ENCODE measurements at places on chromosomes 4 and X.

- DNase-seq, result no peak
Measured at GRCh38 chr4:145069361-145069760, 28.6 kb downstream of the ANAPC10 start.

- DNase-seq, result no peak
Measured at GRCh38 chr4:138090918-138091676, 151.1 kb downstream of the SLC7A11 start.

DNA sequence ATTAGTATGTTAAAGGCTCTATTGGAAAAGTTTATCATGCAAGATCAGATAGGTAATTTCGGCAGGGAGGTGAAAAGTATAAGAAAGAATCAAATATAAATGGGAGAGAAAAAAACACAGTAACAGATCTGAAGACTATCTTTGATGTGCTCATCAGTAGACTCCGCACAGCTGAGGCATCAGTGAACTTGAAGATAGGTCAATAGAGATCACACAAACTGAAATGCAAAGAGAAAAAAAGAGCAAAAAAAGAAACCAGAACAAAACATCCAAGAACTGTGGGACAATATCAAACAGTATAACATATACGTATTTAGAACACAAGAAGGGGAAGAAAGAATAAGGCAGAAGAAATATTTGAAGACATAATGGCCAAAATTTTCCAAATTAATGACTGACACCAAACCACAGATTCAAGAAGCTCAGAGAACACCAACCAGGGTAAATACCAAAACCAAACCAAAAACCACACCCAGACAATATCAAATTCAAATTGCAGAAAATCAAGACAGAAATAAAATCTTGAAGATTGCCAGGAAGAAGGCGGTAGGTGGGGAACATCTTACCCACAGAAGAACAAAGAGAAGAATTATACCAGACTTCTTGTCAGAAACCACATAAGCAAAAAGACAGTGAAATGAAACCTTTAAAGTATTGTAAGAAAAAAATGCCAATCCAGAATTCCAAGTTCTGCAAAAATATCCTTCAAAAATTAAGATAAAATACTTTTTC is 29.1 kb downstream of the PFKFB1 start:
- DNase-seq, result no peak

GRCh38 chrX:75086731-75087195 is 69.3 kb downstream of the ABCB7 start:
- DNase-seq, result no peak

- DNase-seq, result no peak
Measured at GRCh38 chrX:47278691-47279090, 45.9 kb downstream of the USP11 start.

DNA sequence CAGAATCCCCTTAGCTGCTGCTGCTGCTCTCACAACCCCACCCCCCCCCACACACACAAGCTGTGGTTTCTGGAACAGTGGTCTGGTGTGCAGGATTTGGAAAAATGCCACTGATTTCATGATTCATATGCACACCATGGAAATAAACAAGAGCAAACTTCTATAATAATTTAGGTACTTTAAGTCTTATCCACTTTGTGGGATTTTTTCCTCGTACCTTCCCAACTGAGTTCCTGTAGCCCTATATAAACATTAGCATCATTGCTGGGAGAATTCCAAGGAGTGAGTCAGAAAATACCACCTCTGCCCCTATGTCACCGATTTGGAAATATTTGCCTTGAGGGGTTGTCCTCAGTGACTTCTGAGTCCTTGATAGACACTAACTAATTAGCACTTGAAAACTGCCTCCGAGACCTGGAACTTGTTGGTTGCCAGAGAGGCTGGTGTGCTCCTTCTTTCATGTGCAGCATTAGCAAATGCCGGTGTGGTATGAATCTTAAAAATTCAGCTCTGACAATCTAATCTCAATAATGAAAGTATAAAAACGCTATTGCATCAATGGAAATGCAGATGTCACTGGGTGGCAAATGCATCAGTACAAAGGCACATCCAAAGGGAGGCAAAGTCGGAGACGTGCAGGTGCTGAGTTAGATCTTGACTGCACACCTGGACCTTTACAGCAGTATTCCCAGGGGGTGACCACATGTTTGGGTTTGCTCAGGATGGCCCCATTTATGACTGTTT is 61.8 kb downstream of the CPE start:
- no peak for DNase-seq

DNA sequence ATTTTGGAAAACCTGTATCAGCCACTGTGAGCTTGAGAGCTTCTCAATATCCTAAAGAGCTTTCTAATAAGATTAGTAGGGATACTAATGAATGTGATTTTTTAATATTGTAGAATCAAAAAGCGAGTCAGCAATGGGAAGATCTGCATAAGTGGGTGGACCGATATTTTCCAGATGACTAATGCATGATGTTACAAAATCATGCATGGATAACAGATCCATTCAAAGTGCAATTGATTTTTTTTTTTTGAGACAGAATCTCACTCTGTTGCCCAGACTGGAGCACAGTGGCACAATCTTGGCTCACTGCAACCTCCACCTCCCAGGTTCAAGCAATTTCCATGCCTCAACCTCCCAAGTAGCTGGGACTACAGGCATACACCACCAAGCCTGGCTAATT is 7.3 kb upstream of the CLDN2 start:
- no peak for DNase-seq

DNA sequence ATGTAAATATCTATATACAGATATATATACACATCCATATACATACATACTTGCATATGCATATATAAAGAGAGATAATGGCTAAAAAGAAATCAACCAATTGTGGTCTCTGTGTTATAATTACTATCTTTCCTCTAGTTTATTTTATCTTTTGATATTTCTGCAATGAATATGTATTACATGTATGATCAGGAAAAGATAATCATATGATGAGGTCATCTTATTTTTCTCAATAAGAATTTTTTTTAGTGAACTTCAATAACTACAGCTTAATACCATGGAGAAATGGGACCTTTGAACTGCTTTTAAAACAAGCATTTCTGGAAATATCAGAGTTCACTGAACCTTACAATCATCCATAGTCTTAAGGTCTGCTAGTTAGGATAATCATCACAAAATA is 158.0 kb downstream of the HNRNPD start:
- DNase-seq, result no peak

- DNase-seq, result no peak
Measured at GRCh38 chr4:57154191-57154590, 44.0 kb upstream of the IGFBP7 start.

GRCh38 chr4:11252149-11252548 is 176.5 kb downstream of the HS3ST1 start:
- DNase-seq, result no peak

GRCh38 chr4:30768277-30768676 is 48.1 kb downstream of the PCDH7 start:
- no peak for DNase-seq

GRCh38 chr4:18882468-18882867 is 860.9 kb upstream of the LCORL start:
- DNase-seq, result no peak

DNA sequence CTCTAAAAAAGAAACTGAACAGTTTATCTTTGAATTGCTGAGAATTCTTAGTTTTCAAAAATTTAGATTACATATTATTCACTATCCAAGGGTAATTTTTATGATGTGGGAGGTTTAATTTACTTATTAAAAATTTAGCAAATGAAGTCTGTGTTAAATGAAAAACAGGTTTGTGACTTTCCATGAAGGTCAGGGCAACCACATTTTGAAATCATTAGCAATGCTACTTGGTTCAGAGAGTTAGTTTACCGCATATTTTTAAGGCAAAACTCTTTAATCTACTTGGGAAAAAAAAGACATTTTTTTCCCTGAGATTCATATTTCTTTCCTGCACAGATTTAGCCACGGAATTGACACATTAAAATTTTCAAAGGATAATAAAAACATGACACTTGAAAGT is 37.3 kb upstream of the PRSS12 start:
- DNase-seq, result no peak

GRCh38 chrX:1412551-1413161 is 20.7 kb upstream of the SLC25A6 start:
- DNase-seq, result no peak

DNA sequence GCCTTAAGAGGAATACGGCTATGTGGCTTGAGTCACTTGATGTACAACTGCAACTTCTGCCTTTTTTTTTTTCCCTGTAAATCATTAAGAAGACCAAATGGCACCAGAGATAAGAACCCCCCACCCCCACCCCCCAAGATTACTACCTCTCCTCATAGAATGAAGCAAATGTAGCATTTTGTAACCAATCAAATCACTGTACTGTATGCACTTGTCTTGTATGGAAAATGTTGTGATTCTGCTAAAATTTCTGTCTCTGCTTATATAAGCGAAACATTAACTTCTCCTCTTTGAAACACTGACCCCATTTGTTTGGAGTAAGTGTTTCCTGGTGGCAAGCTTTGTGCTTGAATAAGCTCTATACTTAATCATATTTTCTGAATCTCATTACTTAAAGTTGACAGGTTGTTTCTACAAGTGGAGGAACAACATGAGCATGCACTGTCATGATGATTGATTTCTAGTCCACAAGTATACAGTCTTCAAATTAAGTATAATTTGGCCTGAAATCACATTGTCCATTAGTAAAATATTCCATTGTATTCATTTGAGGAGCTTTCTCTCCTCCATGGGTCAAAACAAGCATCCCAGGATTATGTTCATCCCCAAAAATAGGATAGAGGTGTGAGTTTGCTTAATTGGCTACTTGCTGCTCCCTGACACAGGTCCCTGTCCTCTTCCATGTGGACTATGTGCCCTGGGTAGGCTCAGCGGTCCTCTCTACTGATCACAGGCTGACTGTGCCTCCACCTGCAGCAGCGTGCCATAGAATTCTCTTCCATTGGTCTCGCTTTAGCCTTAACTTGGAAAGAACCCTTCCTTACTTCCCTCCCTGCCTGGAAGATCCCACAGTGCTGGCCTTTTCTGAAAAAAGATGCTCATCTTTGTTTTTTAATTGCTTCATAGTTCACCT is 104.0 kb upstream of the BMP2K start:
- no peak for DNase-seq

DNA sequence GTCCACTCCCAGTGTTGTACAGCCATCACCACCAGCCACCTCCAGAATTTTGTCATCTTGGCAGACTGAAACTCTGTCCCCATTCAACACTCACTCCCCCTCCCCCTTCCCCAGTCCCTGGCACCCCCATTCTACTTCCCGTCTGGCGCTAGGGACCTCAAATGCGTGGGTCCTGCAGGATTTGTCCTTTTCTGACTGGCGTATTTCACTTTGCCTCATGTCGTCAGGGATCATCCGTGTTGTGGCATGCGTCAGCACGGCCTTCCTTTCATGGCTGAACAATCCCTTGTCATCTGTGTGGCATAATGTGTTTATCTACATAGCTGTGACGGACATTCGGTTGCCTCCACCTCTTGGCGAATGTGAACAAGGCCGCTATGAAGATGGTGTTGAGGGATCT is 5.5 kb downstream of the TADA2B start:
- DNase-seq, result no peak

DNA sequence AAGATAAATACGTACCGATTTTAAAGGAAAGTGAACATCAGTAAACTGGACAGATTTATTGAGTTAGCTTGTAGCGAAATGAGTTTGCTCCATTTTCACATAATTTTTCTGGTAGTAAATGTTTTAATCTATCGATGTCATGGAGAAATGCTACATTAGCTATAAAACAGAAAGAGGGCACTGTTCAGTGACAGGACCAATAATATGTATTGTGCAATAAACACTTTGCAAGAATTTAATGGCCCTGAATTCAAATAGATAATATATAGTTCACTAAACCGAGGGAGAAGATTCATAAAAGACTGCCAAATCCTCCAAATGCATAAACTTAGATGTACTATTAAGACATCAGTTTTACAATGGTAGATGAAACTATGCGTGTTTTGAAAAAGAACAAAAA is 516.3 kb downstream of the ADGRL3 start:
- DNase-seq, result no peak

DNA sequence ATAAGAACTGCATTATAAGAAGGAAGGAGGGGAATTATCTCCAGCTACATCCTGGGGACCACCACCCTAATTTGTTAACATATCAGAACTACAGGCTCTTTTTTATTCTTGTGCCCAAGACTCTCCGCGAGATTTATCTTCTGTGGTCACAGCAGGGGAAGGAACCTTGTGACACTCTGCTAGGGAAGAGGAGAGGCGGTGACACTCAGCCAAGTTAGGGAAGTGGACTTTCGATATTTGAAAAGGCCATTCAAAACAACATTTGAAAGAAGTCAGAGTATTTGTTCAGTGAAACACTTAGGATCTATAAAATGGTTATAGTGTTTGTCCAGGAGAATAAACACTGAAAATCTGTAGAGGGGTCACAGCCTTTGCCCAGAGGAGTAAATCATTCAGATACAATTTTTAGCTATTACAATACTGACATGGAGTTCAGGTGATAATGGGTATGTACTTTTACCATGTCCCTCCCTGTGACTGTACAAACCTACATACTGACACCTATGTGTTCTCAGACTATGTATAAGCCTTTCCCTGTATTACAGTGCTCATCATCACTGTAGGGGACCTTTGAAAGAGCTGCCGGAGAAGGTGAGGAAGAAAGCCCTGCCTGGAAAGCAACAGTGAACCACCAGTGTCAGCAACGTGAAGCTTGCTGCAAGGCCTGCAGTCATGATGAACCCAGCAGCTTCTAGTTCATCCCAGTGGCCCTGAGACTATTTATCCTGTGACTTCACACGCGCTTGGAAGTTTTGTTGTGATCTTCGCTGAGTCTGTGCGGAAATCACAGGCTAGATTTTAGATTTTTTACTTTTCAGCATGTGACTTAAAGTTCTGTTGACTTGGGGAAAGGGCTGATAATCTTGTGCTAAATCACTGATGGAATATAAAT is 8.5 kb upstream of the PTTG2 start:
- no peak for DNase-seq

- peak; percentile 63 for DNase-seq
Measured at GRCh38 chr4:123398853-123399626, 2.4 kb downstream of the SPRY1 start.

DNA sequence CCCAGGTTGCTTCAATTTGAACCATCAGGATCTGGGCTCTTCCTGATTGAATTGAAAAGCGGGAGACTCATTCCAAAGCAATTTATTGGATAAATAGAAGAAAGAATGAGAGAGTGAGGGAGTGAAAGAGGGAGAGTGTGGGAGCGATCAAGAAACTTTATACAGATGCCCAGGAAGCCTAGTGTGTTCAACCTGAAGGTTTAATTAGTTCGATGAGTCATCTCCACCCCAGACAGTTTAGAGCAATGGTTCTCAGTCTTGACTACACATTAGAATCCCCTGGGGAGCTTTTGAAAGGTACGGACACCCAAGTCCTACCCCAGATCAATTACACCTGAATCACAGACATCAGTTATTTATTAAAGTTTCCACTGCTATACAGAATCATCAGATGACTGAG is 61.5 kb downstream of the GEMIN8 start:
- no peak for DNase-seq

DNA sequence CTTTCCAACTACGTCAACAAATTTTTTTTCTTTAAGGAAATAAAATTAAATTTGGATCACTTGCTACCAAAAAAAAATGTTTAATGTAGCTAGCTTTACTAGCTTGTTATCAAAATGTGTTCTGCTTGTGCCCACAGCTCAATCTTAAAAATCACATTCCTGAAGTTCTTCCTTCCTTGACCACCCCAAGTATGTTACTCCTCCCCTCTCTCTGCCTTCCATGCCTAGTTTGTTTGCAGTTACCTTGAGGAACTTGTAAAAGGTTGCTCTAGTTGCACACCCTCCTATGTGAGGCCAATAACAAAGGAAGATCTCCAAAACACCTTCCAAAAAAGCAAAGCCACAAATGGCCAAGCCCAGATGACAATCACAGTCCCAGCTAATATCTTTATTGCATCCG is 19.6 kb upstream of the TMEM184C start:
- DNase-seq, result no peak

All from stimulated activated CD4-positive, alpha-beta T cell treated with anti-CD3 and anti-CD28 coated beads, Interleukin-4, amount 100 ng/mL, for 1 hour (primary cell).